ENCODE measurements at places on chromosomes 6 and 20.

DNA sequence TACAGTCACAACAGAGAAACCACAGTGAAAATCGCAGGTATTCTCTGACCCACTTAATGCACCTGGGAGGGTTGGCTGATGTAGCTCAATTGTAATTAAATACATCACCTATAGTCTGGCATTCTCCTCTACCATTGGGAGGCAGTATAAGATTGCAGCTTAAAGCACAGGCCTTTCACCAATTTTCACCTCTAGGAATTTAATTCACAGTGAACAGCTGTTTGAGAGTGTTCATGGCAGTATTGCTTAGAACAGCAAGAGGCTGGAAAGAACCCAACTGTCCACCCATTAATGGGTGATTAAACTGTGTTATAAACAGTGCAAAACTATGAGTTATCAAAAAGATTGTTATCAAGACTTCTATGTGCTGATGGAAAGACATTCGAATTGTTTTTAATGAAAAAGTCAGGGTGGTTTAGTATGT, 2.0 kb downstream of the EDEM2 start:
- DNase-seq, result no peak

DNA sequence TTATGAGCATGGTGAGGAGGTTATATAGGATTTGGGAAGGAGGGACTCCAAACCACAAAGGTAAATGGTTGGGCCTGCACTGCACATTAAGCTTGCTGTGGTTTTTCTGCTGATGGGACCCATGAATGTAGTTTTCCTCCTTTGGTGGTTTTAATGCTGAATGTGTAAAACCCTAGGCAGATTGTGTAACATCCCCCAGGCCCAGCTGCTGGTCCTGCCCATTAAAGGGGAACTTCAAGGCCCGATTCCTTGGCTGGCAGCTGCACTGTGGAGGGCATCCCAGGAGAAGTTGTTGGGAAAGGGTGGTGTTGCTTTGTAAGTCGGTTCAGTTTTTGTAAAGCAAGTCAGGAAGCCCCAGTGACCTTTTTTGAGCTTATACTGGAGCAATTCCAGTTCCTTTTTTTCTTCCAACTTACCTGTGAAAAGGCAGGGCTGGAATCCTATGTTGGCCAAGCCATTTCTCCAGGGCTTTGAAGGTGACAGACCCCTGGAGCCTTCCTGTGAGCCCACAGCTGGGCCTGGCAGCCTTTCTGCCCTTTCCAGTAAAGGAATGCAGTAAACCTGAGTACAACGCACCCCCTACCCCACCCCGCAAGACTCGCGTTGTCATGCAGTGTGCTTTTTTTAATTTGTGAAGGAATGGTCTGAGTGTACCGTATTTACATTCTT, 43.1 kb upstream of the NAA20 start:
- DNase-seq, result peak; percentile 77

DNA sequence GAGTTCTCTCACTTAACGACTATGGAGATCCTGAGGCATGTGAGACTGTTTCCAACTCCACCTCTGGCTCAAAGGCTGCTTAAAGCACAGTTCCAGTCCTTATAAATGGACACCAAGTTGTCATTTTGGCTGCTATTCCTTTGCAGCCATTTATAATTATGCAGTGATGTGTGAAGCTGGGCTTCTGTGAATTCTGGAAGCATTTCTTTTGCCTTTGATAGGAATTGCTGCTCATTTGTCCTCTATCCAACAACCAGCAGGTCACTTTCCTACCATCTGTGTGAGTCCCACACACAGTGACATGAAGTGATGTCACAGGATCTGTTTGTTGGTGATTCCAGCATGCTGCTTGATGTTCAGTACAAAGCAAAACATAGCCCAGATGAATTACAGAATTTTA, 28.5 kb upstream of the EFHC1 start:
- DNase-seq, result no peak

- DNase-seq, result no peak
These were observed at the start of gene POPDC3 for GRCh38 chr6:105179244-105180065. POPDC3 (minus strand) TSS chr6:105180014; CDS start chr6:105161909, 18,105 bp downstream.

DNA sequence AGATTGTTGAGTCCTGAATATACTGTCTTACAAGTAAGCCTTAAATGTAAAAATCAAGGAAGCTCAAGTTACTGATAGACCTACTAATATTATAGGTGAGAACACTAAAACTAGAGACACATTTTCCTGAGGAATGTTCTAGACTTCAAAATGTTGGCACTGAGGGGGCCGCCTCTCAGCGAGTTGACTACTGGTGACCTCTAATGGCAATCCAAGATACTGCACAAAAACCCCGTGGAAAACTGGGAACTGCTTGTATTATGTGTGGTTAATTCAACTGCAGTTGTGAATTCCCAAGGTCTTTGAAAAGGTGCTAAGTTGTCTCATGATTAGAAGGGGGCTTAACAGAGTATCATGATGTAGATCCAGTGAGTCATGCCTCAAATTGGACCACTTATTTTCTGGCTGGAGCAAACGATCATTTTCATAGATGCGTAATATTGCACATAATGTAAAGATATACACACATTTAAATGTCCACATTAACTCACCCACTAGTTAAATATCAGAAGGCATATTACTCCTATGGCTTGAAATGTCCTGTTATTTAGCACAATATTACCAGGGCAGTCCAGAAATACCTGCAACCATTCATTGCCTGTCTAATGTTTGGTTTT, 336.2 kb downstream of the FOXA2 start:
- DNase-seq, result no peak

DNA sequence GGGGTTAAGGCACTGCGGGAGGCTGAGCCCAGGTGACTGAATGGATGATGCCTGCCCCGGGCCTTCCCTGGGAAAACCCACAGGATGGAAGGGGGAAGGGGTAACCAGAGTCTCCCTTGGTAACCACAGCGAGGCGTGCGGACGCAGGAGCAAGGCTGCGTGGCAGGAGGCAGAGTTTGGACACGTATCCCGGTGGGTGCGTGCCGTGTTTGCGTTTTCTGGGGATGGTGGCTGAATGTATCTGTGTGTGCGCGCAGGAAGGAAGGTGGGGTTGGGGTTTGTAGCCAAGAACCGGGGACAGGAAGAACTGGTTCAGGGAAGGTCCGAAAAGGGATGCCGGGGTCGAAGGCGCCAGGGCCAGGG, 1.8 kb downstream of the MDGA1 start:
- no peak for DNase-seq

DNA sequence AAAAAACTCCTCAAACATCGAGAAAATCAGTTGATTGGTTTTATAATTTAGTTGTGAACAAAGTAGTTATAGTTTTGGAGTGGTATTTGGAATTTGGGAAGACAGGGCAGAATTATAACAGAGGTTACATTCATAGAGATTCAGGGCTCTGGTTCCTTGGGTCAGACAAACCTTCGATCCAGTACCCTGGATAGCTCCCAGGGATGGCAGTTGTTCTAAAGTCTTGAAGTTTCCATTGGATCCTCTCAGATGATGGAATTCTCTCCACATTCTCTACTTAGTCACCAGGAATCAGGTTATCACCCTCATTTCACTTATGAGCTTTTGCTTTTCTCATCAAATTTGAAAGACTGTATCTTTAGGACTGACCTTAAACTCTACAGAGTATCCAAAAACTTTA, 285.1 kb downstream of the CENPW start:
- DNase-seq, result no peak

GRCh38 chr6:142744836-142745235, 200.1 kb downstream of the HIVEP2 start:
- no peak for DNase-seq

DNA sequence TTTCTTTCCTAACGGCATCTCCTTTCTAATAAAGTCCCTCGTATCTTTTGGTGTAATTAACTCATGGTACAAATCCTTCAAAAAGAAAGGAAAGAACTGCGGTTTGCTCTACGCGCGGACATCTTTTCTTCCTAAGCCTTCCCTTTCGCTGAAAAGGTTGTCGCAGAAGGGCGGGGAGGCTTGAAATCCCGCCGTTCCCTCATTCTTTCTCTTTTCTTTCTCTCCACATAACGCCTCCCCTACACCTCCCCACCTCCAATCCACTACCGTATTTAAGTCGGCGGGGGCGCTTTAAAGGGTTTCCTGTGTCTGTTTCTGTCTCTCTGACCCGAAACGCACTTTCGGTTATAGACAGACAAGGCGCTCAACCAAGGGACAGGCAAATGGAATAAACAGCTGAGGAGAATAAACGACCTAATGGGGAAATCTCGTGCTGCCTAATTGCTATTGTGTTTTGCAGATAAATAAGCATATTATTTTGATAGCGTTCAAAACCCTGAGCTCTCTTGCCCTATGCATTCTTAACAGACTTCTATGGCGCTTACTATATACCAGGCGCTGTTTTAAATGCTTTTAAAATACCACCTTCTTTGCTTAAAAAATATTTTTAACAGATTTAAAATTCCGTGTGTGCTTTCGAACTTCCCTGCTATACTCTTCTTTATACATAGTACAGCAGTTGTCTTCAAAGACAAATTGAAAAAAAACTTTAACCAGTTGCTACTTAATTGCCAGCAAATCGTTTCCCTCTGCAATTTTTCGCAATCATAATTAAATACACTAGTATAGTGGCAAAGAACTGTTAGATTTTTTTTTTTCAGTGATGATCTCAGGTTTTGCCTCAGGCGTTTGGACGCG, 2.5 kb upstream of the HEY2 start:
- no peak for DNase-seq

- no peak for DNase-seq
These were observed 26.1 kb upstream of the FANCE start for GRCh38 chr6:35426074-35426473.

- peak; percentile 67 for DNase-seq
These were observed 15.0 kb downstream of the ZNF217 start for GRCh38 chr20:53578492-53579222.

DNA sequence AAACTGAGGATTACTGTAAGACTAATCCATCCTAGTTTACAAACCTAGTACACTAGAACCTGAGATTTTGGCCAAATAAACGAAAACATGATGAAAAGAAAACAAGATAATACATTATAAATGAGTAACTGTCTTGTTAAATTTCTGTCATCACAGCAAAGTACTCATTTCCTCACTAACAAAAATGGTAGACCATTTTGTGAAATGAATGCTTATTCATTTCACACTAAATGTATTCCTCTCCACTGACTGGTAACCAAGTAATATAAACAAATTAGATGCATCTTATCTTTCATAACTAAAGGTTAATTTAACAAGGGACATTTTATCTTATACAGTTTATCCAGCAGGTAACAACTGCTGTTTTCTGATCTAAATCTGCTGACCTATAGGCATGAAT, 143.7 kb downstream of the REV3L start:
- DNase-seq, result no peak

DNA sequence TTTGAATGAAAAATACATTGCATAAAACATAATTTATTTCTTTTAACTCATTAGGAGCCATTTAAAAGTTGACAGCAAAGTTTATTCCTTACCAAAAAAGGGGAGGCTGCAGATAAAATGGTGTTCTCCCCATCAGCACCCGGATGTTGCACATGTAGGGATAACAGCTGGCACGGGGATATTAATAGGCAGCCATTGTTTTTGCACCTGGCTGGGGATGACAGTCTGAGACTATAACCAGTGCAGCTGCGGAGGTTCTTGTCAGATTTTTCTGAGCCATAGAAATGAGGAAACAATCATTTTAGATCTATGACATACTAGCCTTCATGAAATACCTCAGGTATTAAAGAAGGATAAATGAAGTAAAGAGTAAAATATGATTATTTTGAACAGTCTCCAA, 20.1 kb upstream of the HECA start:
- DNase-seq, result no peak

DNA sequence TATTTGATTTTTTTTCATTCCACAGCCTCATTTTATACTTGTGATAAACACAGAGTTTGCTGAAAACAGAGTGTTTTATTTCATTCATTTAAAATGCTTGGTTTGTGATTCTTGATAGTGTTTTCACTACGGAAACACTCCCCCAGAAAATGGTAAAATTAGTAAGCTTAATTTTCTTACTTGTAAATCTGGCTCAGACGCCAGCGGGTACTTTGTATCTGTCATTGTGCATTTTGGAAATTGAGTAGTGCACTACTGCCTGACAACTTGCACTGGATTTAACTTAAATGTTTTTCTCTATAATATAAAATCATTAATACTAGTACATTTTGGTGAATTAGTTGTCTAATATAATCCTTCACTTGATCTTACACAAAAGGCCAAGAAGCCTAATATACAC, 37.0 kb upstream of the HINT3 start:
- DNase-seq, result no peak

DNA sequence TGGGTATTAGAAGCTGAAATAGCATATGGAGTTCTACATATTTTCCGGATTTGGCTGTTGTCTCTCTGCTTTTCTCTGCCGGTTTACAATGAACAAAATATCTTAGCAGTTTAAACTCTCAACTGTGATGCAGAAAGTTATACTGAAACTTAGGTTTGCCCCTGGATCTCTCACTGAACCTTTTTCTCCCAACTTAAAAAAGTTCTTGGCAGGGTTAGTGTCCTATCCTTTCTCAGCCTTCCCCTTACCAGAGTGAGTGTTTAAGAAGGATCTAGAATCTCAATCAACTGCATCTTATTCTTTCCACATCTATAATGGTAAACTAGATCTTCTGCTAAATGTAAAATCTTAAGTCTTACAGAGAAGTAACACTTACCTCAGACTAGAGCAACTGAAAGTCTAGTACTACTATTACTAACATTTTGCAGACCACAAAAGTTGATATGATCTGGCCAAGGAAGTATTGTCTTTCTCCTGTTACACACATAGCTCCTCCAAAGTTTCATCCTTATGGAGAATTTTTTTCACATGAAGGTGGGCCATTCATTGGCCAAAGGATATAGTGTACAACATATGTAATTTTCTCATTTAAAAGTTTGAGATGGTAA, 392.3 kb upstream of the RUNX2 start:
- DNase-seq, result no peak

- no peak for DNase-seq
These were observed 527.8 kb downstream of the RFPL4B start for GRCh38 chr6:112874881-112875280.

DNA sequence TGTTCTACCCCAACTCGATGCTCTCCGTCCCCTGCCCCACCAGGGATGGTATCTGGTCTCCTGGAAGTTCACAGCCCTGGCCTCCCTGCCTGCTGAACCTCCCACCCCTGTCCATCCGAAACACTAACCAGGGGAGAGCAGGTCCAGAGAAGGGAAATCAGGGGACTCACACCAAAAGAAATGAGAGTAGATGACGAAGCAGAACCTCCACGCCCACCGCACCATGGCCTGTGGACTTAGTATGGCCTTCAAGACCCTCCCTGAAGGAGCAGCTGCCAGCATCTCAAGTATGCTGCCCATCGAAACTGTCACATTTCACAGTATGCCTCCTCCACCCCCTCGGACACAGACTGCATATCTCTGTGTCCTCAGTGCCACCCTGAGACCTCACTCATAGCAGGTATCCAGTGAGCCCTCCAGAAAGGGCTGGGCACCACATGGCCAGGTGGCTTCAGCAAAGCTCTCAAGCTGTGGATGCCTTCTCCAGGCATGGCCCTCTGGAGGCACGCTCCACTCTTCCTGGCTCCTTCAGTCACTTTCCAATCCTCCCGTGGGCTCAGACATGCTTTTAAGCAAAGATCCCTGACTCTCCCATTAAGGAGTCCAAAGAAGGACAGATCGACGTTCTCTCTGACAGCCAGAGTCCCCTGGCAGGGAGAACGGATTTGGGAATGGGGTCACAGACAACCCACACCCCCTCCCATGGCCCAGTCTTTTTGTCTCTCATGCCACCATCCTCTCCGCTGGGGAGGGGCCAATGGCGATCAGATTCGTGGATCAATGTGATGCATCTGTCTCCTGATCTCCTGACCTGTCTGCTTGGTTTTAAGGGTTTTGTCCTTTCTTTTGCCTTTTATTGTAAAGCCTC, 158.4 kb downstream of the ANKRD60 start:
- no peak for DNase-seq

GRCh38 chr6:137093183-137094069, 48.7 kb upstream of the IL20RA start:
- DNase-seq, result no peak

GRCh38 chr6:149969635-149970034, 5.9 kb downstream of the ULBP1 start:
- no peak for DNase-seq
